Stimulated activated CD4-positive, alpha-beta T cell treated with anti-CD3 and anti-CD28 coated beads, Interleukin-1b, Interleukin-23, amount 100 ng/mL, for 4 hours (primary cell): ENCODE measurements at places on chromosomes 7 and 10.
A peak's percentile ranks its signal among the peaks of the same experiment; 100 is the strongest.

DNA sequence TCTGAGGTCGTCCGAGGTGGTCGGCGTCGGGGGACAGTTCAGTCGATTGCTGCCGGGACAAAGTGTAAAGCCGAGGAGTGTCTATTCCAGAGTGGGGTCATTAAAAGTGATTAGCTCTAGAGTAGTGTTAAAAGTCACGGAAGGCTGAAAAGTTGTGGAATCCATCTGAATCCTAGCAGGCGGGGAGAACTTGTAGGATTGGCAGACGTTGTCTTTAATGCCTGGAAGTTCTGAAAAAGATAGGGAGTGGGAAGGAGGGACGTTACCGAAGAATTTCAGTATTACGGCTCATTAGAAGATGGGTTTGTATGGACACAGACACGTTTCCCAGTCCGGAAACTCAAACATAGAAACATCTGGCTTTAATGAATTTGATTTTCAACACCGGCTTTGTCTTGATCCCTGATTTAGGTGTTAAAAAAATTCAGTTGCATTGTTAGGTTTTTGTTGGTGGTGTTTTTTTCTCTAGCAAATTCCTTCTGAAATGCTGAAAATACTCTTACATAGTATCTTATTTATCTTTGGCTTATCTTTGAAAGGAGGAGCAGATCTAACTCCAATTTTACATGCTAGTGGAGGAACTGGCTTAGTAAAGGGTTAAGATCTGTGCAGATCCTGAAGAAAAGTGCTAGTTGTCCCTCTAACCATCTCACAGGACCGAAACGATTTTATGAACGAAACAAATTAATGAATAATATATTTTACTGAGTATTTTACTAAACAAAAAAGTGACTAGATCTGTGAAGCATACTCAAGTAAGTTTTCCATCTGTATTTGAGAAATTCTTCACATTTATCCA is 900 bp downstream of the MKLN1 start:
- DNase-seq: peak; percentile 14

DNA sequence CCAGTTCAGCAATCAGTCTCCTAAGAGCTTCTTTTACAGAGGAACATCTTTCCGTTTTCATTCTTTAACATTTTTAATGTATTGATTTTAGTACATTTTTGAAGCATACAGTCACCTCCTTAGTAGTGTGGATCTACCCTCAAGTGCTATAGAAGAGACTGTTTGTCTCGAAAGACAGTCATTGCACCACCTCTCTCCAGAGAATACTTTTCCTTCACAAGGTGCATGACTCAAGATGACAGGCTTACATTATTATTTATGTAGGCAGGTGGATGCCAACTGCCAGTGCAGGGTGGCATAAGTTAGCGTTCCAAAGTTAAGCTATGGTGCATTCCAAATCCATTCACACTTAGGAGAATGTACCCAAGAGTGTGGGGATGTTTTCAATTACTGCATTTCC is 71.8 kb downstream of the ZEB1 start:
- no peak for DNase-seq

- no peak for DNase-seq
Measured at GRCh38 chr7:48090095-48090805, 1.2 kb downstream of the UPP1 start.

DNA sequence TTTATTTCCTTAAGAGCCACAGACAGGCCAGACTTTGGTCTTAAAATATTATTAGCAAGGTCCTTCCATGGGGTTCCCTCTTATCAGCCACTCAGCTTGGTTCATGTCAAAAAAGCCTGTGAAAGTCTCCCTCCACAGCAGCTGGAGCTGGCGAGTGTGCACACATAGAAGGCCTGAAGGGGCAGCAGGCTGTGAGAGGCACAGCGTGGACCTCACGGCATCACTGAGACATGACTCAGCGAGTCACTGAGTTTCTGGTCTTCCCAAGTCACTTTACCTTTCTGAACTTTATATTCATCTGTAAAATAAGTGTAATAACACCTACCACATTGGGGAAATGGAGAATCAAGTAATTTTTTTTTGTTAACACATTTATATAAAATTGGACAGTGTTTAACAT is 8.7 kb downstream of the TAF3 start:
- DNase-seq: no peak

DNA sequence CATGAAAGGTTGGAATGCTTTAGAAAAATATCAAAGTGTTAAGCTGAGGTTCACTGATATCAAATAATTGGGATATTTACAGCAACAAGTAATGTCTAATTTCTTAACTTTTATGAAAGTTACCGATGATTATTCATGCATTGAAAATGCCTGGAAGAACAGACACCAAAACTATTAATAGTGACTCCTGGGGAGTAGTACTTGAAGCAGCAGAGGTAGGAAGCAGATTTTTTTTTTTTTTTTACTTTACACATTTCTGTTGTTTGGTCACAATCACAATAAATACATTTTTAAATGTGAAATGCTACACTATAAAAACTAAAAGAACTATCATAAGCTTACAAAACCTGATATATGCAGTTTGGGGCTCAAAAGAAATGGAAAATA is 70.5 kb upstream of the FGL2 start:
- DNase-seq: no peak

DNA sequence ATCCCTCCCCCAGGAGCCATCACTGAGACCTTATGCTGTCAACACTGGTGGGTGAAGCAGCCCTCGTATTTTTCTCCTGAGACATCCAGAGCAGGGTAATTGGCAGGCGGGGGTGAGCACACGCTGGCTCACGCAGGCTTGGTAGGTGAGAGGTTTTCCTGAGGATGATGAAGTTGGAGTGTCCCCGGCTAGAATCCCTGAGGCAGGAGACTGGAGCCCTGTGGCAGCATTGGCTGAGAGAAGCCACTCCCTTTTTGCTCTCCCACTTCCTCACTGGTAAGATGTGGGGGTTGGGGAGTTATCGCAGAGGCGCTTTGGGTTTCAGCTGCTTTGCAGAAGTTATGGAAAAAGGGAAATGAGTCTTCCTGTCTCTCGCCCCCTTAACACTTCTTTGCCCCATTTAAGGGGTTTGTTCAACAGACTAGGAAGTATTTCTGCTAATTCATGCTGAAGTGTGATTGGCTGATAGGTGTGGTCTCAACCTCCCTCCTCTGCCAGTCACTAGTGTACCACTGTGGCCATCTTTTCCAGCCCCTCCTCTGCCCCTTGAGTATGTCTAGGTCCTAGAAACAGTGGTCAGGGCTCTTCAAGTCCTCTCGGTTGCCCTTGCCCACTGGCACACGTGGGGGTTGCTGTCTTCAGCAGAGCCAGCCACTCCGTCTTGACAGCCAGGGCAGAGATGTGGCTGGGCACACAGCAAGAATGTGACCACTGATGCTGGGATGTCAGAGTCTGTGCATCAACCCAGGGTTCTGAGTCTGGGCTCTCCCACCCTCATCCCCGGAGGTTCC is 5.7 kb downstream of the ARPC1B start:
- DNase-seq: no peak

GRCh38 chr10:3140280-3140679 is 32.3 kb downstream of the PITRM1 start:
- no peak for DNase-seq

- DNase-seq: no peak
Measured at GRCh38 chr7:22855049-22855392, 32.4 kb upstream of the TOMM7 start.

GRCh38 chr10:14459665-14460064 is 128.9 kb upstream of the FRMD4A start:
- DNase-seq: no peak

DNA sequence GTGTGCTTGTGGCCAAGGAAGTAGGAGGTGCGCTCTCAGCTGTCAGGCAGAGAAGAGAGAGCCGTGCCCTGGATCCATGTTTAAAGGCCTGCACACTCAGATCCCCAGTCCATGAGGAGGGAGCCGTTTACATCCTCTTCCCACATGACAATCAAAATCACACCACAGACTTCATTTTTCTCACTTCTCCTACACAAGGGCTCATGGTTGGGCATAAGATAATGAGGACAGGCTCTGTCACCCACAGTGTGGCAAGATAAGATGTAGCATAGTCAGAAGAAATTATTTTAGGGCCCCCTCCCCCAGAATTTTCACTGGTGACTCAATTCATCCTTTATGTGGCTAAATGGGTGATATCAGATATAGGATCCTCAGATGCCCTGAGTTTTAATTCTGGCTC is 35.9 kb upstream of the INHBA start:
- DNase-seq: no peak

GRCh38 chr10:69914398-69915214 is 112.9 kb downstream of the COL13A1 start:
- DNase-seq: peak; percentile 39

- no peak for DNase-seq
Measured at GRCh38 chr10:19941206-19941880, 125.1 kb downstream of the PLXDC2 start.

GRCh38 chr10:61798713-61799112 is 102.8 kb upstream of the ARID5B start:
- no peak for DNase-seq

- no peak for DNase-seq
Measured at GRCh38 chr10:28326516-28327490, 23.9 kb upstream of the MPP7 start.

GRCh38 chr7:7746458-7746857 is 28.1 kb upstream of the RPA3 start:
- DNase-seq: no peak

DNA sequence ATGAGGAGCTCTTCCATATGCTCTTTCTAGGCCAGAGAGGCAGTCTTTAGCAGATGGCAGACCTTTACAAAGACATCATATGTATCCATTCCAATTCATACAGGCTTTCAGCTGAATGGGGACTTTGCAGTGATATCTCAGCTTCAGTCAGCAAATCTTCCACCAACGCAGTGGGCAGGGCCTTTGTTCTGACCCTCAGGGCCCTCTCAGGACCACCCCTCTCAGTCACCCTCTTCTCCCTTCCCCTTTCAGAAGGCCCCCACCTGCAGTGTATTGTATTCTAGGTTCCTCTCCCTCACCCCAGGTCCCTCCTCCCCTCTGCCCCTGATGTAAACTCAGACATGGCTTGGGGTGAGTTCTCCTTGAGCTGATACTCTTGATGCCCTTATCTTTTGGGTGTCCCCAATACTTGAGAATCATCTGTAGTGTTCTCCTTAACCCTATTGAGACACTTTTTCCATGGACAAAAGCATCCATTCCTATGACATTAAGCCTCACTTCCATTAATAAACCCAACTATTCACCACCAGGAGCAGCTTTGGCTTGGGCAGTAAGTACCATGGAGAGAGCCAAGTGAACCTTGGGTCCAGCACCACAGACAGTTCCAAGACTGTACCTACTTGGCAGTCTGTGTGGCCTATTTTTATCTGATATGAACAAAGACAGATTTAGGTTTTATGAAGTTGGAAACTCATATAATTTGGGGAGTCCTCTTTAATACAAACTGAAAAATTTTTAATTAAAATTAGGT is 62.7 kb downstream of the ADCYAP1R1 start:
- no peak for DNase-seq

GRCh38 chr7:19121977-19122588 is 4.6 kb upstream of the TWIST1 start:
- no peak for DNase-seq

DNA sequence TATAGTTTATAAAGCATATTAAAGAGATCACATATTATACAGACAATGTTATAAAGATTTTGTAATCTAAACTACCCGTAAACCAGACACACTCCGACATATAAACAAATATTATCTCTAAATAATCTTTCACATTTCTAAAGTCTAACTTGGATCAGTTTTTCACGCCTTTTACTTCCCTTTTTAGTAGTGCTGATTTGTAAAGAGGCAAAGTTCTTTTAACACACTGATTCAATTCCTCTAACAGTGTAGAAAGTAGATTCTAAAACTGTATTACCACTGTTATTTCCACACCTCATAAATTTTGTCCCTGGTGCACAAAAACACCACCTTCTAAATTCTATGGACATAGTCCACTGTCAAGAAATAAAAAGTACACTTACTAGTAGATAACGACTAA is 230.9 kb downstream of the DOCK4 start:
- no peak for DNase-seq

DNA sequence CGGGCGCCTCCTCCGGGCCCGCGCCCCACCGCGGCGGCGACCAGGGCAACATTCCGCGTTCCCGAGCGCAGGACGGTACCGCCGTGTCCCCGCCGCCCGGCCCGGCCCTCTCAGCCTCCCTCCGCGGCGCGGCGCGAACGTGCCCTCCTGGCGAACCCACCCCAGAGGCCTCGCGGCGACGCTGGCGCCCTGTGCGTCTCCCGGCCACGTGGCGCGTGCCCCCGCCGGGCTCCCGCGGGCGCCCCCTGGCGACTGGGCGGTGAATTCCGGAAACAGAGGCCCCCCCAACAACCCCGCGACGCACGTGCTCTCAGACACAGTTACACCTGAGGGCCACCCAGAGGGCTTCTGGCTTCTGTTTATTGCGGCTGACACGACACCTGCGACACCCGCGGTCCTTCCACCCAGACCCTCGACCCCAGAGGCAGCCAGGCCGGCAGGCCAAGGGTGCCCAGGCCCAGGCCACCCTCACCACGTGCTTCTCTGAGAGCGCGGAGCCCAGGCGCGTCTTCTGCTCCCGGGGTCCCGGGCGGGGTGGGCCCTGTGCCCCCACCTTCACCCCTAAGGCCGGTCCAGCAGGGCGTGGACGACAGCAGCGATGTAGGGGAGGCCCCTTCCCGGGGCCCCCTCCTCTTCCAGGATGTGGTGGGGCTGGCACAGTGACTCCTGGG is at the start of gene SAP25:
TSS of gene SAP25 (minus strand) at position 210 of the 671 bp plus-strand sequence. CDS start at position 52, 158 bp downstream.
- no peak for DNase-seq

- DNase-seq: no peak
Measured at GRCh38 chr10:31557854-31558253, 238.8 kb downstream of the ZEB1 start.

GRCh38 chr7:95269640-95270039 is 54.7 kb downstream of the PON1 start:
- DNase-seq: no peak

GRCh38 chr7:73830681-73831583 is at the start of gene CLDN4:
Gene CLDN4, plus strand, starts transcription at chr7:73830996. Its CDS starts 206 bp downstream, at chr7:73831202.
- DNase-seq: no peak

- no peak for DNase-seq
Measured at GRCh38 chr10:13993169-13993568, 337.6 kb downstream of the FRMD4A start.

- DNase-seq: no peak
Measured at GRCh38 chr10:69415951-69416350, 767 bp downstream of the TACR2 start.

GRCh38 chr10:72126184-72126871 is 38.0 kb upstream of the SPOCK2 start:
- DNase-seq: no peak

- no peak for DNase-seq
Measured at GRCh38 chr10:77613476-77614130, 24.0 kb downstream of the KCNMA1 start.

DNA sequence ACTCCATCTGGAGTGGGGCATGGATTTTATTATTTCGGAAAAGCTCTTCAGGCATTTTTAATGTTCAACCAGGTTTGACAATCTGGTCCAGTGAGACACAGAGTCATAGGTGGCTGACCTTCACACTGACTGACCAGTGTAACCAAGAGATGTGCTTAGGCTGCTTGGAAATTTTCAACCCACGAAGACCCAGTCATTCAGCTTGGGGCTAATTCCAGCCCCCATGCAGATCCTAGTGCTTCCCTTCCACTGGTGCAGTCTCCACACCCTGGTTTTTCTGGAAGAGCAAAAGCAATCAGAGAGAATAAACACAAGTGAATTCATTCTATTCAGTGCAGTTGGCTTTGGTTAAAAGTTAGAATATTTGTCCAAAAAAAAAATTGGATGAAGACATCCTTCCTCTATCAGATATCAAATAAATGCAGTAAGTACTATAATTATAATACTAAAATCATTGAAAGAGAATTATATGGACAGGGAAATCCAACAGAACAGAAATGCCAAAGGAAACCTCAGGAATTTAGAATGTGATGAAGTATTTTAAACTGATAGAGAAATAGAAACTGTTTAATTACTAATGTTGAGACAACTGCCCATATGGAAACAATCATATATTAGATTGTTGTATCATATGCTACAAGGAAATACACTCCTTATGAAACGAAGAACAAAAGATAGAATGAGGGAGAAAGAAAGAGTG is 178.0 kb downstream of the NPSR1 start:
- no peak for DNase-seq
